Mammary epithelial cell (primary cell): ENCODE measurements at places on chromosomes 6 and 20. TPM values are rescaled to one million over a fixed set of nuclear protein-coding genes. Genes with fewer than 3 reads are reported as not detected.
A peak's percentile ranks its signal among the peaks of the same experiment; 100 is the strongest.

Gene SLC35B2
- total RNA-seq = 43.0 and 72.6 TPM in 2 replicates

Gene EPHA7
- not detected for total RNA-seq

Gene IER3
- total RNA-seq = 390 and 404 TPM in 2 replicates

Gene GPR6
- not detected for total RNA-seq

- peak; percentile 90 for DNase-seq
Measured at GRCh38 chr6:26322645-26323482, 42.1 kb upstream of the BTN3A2 start.

DNA sequence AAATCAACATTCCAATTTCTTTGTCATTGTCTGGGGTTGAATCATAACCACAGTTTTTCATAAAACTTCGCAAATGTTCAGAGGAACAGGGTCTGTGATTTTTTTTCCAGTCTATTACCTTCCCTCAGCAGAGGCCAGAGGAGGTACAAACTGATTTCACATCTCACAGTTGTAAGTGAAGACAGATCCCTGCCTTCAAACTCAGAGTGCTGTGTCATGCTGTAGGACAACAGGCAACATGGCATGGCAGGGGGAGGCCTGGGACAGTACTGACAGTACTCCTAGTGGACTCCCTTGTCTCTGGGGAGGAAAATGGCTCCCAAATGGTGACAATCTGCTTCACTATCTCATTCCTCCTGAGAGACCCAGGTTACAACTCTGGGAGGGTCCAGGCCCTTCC lies 308.6 kb downstream of the CDC5L start:
- DNase-seq = peak; percentile 44

DNA sequence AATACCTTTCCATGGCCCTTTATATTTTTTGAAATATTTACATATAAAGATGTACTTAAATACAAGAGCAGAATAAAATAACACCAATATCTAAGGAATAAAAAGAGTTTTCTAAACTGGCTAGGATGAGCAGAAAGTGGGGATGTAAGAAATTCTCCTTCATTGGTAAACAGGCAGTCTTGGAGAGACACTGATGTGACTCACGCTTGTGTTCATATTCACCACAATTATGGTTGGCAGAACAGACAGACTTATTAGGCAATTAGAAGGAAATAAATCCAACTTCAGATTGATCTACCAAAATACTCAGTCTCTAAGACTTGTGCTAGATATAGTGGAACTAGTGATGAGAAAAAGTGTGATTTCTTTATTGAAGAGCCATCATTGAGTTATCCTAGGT lies 463.7 kb downstream of the CDC5L start:
- DNase-seq = peak; percentile 28

GRCh38 chr6:139591075-139591865 lies 216.8 kb upstream of the CITED2 start:
- no peak for DNase-seq

GRCh38 chr6:25922301-25922700 lies 8.2 kb downstream of the SLC17A2 start:
- DNase-seq = no peak

DNA sequence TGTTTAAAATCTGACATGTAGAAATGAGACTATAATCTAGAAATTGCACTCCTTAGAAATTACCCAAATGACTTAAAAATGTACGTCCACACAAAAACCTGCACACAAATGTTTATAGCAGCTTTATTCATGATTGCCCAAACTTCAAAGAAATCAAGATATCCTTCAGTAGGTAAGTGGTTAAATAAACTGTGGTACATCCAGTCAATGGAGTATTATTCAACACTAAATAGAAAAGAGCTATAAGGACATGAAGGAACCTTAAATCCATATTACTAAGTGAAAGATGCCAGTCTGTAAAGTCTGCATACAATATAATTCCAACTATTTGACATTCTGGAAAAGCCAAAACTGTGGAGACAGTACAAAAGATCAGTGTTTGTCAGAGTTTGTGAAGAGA lies 513.4 kb downstream of the PKHD1 start:
- DNase-seq = no peak

GRCh38 chr6:165605901-165606739 lies 56.9 kb downstream of the PDE10A start:
- no peak for DNase-seq

DNA sequence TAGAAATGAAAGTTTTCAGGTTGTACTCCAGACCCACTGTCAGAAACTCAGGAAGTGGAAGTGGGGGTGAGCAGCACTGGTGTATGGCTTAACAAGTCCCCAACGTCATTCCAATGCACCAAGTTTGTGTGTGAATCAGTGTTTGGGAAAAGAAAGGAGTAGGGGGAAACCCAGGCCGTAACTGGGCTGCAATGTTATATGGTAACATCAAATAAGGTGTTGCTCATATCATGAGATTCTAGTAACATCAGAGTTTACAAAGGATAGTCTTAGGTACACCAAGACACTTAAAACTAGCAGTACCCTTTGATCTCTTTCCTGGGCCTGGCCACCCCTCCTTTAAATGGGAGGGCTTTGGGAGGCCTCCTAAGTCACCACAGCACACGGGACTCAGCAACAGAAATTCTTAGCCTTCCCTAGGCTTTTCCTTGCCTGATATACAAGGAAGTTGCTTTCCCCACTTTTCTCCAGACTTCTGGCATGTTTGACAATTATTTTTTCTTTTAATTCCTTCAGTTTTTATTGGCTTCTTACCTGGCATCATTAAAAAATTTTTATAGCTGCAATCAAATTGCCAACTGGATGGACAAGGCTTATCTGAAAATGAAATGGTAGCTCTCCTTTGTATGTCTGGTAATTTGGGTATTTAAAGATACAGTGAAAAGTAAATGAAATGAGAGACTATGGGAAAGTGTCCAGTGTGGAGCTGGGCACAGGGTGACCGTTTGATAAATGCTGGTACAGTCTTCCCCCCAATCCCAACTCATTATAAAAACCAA lies 15.1 kb downstream of the E2F3 start:
- no peak for DNase-seq

DNA sequence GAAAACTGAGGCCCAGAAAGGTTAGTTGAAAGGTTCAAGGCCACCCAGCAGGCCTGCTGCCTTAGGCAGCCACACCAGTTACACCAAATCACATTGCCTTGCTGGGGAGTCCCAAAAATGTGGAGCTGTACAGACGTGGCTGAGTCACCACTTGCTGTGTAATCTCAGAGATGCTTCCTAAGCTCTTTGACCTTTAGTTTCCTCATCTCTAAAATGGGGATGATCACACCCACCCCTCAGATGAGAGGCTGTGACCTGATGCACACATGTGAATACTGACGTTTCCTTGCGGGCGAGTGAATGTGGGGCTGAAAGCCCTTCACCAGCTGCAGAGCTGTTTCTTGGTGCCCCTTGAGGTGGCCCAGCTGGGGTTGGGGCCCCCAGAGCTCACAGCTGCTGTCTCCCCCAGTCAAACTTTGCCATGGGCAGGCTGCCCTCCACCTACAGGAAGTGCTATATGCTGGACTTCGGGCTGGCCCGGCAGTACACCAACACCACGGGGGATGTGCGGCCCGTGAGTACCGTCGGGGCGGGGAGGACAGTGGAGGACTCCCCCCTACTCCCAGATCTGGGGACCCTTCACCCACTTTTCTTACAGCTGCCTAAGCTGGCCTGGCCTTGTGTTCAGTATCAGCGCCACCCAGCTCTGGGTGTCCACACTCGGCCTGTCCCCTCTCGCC lies 11.0 kb downstream of the TTBK1 start:
- DNase-seq = peak; percentile 15
